Activated CD8-positive, alpha-beta memory T cell treated with anti-CD3 and anti-CD28 coated beads for 48 hours (primary cell): ENCODE measurements at places on chromosomes 6 and 20.

GRCh38 chr20:5535125-5535756, 215.0 kb upstream of the SHLD1 start:
- DNase-seq, result no peak

DNA sequence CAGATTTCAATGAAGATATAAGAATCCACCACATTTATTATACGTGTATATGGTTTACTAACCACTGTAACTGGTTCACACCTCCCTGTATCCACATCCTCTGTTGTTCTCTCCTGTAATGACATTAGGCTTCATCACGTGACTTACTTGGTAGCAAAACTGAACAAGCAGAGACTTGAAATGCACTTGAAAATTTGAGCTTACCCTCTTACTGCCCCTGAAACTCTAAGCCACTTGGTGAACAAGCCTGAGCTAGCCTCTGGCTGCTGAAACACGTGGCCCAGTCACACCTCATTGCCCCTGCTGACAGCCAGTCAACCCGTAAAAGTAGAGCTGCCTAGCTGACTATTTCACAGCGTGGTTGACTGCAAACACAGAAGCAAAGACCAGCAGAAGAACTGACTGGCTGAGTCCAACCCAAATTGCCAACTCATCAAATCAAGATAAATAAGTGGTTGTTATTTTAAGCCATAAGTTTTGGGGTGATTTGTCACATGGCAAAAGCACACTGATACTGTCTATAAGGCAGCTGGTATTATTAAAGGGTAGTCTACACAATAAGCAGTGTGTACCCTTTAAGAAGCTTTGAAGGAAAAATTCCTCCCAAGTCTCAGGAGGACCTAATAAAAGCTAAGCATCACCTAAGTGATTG, 109.0 kb downstream of the RALGAPA2 start:
- DNase-seq, result no peak

- no peak for DNase-seq
Observed at GRCh38 chr6:75372884-75373283, 88.3 kb upstream of the TMEM30A start.

- no peak for DNase-seq
Observed at GRCh38 chr6:47302043-47302442, 7.7 kb downstream of the TNFRSF21 start.

GRCh38 chr6:34154668-34155447, 9.0 kb upstream of the GRM4 start:
- peak; percentile 40 for DNase-seq

GRCh38 chr20:49276961-49277785, 684 bp downstream of the ZNFX1 start:
- DNase-seq, result peak; percentile 50

GRCh38 chr20:50339466-50339901, 148.9 kb downstream of the CEBPB start:
- no peak for DNase-seq

DNA sequence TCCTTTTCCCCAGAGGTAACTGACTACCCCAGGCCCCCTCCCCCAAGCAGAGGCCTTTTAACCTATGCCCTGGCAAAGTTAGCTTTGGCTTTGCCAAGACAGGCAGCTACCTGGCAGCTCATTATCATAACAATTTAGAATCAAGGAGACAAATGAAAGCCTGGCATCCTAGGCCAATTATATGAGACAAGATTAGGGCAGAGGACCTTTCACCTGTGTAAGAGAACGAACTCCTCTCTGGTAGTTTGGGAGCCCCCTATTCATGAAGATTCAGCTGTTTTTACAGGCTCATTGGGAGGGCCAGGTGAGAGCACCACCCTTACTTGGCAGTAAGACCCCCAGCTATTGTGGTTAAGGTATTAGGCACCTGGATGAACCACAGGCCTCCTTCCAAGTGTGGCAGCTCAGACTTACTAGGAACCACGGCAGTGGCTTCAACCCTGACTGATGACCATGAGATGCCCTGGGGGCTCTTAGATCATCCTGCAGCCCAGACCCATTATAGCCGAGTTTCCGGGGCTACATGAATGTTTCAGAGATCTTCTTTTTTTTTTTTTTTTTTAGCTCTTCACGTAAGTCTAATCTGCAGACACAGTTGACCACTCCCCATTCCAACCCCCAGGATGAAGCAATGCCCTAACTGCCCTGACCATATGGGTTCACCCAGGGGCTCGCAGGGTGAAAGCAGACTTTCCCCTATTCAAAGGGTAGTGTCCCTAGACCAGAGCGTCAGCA, 56.2 kb downstream of the RAB44 start:
- DNase-seq, result no peak

DNA sequence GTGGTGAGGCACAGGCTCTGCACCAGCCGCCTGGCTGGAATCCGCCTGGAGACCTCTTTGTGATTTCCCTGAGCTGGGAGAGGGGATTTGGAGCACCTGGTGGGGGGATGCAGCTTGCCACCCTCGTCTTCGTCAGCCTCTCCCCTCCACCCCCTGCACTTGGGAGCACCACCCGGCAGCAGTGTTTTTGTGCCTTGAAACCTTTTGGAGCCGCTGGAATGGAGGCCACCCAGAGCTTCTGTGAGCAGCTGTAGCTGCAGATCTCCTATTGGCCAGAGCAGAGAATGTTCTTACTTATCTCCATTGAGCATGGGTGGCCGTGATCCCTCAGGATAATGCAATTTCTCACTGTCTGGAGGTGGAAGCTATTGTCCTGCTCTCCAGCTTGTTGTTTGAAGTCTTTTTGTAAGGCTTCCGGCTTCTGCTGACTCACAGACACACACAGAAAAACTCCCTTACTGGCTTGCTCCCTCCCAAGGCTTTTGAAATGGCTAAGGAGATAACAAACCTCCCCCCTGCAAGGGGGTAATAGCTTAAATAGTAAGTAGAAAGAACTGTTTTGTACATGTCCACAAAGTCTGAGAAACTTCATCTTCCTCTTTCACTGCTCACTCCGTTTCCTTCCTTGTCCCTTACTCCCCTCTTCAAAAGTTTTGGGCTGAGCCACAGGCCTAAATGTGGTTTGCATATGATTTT, 271.2 kb downstream of the PRL start:
- DNase-seq, result peak; percentile 1

DNA sequence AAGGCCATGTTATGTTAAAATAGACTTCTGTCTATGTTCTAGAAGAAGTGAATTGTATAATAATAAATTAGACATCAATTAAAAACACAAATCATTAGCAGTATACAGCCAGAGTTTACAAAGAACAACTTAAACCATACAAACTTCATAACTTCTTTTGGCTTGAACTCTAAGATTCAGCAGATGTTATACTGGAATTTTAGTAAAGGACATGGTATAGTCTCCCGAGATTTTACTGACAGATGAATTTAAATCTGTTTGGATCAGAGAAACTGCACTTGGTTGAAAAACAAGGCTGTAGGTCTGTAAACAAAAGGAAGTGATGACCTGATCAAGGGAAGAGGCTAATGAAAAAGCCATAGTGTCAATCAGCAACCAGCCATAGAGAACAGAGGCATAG, 132.6 kb upstream of the TBX18 start:
- no peak for DNase-seq

GRCh38 chr20:24064092-24064491, 75.5 kb upstream of the GGTLC1 start:
- DNase-seq, result no peak

DNA sequence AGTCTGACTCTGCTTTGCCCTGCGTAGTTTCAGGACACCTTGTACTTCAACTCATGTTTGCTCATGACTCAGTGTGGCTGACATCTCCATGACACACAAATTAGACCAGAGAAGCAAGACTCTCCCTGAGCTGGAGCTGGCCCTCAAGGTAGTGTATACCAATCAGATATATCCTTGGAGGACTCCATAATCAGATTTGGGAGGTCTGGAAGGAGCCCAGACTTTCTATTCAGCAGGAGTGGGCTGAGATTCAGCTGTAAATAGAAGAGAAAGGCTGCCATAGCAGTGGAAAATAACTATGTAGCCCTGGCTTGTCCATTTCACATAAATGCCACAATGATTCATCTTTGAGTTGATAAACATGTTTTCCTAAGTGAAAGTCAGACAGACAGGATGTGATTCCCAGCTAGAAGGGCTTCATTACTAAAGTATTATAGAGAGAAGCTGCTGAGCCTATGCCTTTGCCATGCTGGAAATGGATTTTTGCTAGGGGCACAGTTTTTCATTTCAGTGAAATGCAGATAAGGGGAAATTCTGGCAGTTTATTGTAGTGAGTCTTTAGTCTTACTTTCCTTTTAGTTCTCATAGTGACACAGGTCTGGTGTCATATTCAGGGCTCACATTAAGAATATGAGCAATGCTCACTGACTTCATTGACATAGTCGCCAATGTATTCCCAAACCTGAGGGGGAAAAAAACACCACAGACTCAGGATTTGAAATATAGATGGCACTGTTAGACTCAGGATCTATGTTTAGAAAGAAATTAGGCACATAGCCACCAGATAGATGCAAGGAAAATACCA, 95.3 kb downstream of the CLVS2 start:
- no peak for DNase-seq

DNA sequence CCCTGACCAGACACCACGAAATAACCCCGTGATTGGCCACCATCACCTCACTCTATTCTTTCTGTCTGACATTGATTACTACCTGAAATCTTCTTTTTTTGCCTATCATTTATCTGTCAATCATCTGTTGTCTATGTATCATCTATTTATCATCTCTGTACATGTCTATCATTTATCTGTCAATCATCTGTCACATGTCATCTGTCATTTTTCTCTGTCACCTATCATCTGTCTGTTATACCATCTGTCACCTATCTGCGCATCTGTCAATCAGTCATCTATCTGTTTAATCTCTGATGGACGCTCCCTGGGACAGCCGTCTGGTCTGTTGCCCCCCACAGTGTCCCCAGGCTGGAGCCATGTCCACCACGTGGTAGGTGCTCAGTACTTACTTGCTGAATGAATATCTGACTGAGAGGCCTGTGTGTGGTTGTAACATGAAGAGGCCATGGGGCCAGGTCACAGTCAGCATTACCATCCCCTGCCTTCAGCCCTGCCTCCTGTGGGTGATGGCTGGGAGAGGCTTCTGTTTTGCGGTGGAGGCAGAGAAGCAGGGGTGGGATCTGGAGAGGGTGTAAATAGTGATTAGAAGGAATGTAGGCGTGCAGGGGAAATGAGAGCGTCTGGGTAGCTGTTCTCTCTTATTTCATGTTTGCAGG, 302.7 kb downstream of the QKI start:
- no peak for DNase-seq

DNA sequence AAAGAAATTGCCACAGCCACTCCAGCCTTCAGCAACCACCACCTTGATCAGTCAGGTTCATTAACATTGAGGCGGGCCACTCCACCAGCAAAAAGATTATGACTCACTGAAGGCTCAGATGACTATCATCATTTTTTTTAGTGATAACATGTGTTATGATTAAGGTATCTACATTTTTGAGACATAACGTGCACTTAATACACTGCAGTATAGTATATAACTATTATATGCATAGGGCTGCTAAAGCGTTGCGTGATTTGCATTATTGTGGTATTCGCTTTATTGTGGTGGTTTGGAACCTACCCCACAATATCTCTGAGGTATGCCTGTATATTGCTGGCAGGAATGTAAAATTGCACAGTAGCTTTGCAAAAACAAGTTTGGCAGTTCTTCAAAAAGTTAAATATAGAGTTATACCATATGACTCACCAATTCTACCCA, 6.8 kb upstream of the RIPK1 start:
- DNase-seq, result no peak

DNA sequence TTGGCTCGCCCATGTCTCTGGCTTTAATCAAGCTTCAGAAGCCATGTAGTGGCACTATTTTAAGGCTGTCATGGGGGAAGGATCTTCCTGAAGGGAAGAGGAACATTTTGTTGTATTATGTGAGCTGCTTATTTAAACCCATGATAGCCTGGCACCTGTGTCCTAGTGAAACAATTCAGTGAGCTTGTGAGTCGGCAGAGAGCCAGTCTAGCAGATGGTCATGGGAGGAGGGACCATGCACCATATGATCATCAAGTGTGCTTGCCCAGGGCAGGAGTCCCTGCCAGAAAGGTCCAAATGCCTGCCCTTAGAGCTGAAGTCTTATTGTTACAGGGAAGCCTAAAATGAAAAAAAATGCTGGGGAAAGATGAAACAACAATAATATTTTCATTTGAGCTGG, 132.9 kb downstream of the PRDM13 start:
- no peak for DNase-seq

- DNase-seq, result peak; percentile 81
Observed at GRCh38 chr20:35092524-35093266, at the start of gene TRPC4AP. Gene TRPC4AP, minus strand, starts transcription at chr20:35092807. Its CDS starts 26 bp downstream, at chr20:35092781.

- no peak for DNase-seq
Observed at GRCh38 chr6:72810571-72811280, 188.9 kb downstream of the KCNQ5 start.

- no peak for DNase-seq
Observed at GRCh38 chr6:126252154-126252553, 87.8 kb upstream of the CENPW start.

- DNase-seq, result no peak
Observed at GRCh38 chr6:105886066-105886813, 199.9 kb upstream of the PRDM1 start.

DNA sequence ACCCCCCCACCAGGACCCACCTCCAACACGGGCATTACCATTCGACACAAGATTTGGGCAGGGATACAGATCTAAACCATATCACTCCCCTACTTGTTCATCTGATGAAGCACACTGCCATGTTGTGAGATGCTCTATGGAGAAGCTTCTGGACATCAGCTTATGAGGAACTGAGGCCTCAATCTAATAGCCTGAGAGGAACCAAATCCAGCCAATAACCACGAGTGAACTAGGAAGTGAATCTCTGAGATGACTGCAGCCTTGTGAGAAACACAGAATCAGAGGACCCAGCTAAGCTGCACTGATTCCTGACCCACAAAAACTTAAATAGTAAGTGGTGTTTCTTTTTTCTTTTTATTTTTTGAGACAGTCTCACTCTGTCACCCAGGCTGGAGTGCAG, 21.6 kb upstream of the ZBTB2 start:
- DNase-seq, result no peak

DNA sequence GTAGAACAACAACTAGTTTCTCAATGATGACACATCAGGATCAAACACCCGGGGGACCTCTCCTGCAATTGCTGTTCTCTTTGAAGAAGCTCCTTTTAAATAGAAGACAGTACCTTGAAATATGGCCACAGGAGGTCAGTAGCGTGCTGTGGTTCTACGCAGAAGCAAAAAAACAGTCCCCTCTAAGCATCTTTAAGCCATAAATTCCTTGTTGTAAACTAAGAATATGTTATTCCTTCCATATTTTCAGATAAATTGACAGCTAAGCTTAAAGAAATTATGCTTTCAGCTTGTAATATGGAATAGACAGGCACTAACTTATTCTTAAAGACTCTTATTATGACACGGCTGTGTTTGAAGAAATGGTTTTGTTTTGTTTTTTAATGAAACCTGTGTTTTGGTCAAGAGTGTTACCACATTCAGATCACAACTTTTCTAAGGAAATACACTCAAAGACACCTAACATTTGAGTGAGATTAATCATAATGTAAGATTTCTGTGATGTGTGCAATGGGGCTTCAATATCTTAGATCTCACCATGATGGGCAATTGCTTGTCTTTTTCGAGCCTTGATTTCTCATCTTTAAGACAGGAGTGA, 49.7 kb upstream of the IL20RA start:
- DNase-seq, result no peak

- DNase-seq, result no peak
Observed at GRCh38 chr6:96814625-96815024, 22.7 kb downstream of the GPR63 start.
